NK-92 treated with Interleukin-12 subunit alpha and Interleukin-12 subunit beta, amount 100 ng/mL, for 24 hours (cell line): ENCODE measurements at places on chromosomes 7 and 10.

GRCh38 chr10:24821986-24822385 lies 98.3 kb upstream of the ARHGAP21 start:
- DNase-seq, result no peak

DNA sequence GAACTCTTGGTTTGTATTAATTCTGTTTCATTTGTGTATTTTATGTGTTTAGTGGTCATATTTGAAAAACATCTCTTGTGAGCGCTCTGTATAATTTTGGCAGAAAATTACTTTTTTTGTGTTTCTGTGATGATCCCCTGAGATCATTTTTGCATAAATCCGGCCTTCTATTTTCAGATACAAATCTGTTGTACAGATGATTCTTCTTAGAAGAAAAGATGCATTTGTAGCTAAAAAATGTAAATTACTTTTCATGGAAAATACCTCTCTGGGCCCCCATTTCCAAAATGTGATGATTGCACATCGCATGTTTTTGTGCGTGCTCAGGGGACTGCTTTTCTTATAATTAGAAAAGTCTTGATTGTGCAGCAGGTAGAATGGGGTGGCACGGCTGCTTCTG lies 395.4 kb downstream of the LRMDA start:
- DNase-seq, result no peak

GRCh38 chr10:110455446-110455845 lies 42.3 kb upstream of the DUSP5 start:
- peak; percentile 45 for DNase-seq

DNA sequence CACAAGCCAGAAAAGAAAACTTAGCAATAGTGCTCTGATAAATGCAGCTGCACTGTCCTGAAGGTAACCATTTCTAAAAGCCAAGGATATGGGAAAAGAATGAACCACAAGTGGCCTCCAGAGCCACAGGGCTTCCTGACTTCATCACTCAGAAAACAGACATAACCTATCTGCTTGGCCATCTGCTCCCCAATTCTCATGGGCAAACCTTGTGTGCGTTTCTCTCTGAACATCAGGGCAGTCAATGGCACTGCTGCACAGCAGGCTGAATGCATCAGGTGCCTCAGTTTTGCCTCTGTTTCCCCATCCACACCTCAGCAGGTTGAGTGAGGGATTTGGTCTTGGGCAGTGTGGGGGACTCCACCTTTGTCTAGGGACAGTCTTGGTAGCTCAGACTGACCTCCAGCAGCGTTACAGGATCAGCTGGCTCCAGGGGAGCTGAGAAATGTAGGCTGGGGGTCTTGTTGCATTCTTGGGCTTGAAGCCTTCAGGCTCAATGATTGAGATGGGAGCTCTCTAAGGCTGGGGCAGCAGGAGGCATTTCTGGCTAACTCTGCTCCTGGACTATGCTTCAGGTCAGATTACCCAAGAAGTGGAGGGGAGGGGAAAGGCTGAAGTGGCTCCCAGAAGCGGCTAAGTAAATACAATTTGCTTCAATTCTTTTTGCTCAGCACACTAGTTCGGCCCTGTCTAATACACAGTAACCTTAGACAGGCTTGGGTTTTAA lies 23.6 kb upstream of the PDLIM1 start:
- DNase-seq, result no peak

GRCh38 chr10:121942749-121943416 lies 15.1 kb upstream of the ATE1 start:
- no peak for DNase-seq

GRCh38 chr10:84371944-84372343 lies 43.6 kb downstream of the CCSER2 start:
- DNase-seq, result no peak

DNA sequence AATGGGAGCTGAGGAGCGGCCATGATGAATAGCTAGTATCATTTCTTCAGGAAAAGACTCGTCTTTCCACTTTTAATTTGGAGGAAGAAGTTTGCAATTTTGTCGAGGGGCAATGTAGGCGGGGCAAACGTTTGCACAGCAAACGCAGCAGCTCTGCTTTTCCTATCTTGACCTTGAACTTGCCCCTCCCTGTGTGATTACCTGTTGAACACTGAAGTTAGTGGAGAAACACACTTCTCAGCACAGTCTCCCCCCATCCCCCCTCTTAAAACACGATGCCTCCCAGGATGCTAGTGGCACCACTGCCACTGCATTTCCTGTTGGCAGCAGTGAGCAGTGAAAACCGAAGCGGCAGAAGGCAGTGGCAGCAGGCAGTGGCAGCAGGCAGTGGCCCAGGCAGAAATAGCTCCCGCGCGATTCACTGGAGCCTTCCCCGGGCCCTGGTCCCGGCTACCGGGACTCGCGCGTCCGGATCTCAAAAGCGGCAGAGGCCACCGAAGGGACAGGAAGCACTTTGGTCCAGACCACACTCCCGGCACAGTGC lies at the start of gene EPDR1:
Gene EPDR1 (plus strand): TSS at position 336 of the 544 bp plus-strand sequence. CDS start 300 bp downstream, outside the sequence.
- no peak for DNase-seq

GRCh38 chr7:41219276-41219675 lies 483.6 kb downstream of the INHBA start:
- no peak for DNase-seq

GRCh38 chr7:108480311-108480710 lies 24.1 kb upstream of the NRCAM start:
- DNase-seq, result no peak

GRCh38 chr7:97973206-97973658 lies 16.8 kb downstream of the OCM2 start:
- DNase-seq, result no peak

DNA sequence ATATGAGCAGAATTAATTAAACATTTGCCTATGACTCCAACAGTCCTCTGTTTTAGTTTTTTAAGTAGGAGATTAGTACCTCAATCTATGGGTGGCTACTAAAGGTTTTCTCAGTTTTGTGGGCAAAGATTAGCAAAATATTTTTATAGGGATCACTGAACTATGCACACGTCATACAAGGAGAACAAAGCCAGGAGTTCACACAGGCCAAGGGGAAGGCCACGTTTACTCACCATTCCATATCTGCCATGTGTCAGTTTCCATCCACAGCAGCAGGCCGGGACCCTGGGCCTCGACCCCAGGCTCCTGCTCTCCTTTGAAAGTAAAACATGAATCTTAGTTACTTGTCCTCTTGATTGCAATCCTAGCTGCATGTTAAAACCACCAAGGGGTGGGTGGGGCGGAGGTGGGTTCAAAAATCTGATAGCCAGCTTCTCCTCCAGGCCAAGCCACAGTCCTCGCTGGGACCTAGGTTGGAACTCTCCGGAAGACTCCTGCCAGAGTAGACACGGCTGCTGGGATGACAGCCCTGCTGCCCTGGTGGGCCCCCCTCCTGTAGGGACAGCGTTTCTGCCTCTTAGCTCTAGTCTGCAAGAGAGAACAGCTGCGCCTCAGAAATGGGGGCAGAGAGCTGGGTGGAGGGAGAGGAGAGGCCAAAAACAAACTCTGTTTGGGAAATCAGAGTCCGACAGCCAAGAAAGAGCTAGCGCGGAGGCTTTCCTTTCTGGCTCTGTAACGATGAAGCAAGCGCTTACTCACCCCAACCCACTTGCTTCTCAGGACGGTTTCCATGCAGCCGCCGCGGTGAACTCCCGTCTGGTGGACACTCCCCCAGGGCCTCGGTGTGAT lies 35.6 kb downstream of the PITRM1 start:
- DNase-seq, result no peak

DNA sequence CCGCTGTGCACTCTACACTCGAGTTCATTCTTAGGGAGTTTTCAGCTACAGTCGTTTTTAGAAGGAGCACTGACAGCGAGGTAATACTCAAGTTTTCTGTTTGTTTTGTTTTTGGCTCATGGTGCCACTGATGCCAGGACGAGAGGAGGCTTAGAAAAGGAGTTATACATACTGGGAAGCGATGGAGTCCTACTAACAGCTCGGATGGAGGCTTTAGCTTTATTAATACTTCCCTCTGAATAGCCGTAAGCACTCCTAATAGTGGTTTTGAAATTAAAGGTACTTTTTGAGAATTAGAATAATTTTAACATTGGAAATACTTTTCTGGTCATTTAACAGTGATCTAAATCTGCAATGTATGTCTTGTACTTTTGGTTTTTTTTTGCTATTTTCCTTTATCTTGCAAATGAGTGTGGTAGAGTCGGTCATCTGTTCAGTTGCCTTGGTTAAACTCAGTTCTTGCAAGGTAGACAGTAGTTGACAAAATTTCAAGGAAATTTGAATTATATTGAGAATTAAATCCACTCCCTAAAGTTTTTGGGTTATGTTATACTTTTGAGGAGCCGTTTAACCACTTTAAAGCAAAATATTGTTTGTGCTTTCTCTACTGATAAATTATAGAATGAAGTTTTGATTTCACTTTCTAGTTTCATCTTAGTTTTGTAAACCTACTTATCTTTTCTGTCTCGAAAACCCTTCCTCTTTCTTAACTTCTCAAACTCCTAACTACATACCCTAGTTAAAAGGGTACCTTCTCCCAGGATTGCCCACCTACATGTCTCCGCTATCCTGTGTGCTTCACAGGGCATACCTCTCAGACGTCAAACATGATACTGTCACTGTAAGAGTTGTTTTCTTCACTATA lies 1.5 kb downstream of the HBP1 start:
- DNase-seq, result no peak

DNA sequence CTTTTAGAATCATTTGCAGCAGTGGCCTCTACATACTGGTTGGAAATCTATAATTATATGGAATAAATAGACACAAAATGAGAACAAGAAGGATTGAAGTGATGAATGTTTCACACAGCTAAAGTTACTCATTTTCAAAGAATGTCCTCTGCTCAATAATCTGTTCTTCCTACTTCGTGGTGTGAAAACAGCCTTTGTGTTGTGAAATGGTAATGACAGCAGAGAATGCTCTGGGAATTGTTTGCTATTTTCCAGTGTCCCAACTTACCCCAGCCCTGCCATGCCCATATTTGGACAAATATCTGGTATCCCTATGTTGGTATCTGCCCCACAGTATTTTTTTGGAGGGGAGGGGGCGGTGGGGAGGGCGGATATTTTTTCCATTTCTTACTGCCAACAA lies 130.4 kb downstream of the GLI3 start:
- DNase-seq, result no peak

DNA sequence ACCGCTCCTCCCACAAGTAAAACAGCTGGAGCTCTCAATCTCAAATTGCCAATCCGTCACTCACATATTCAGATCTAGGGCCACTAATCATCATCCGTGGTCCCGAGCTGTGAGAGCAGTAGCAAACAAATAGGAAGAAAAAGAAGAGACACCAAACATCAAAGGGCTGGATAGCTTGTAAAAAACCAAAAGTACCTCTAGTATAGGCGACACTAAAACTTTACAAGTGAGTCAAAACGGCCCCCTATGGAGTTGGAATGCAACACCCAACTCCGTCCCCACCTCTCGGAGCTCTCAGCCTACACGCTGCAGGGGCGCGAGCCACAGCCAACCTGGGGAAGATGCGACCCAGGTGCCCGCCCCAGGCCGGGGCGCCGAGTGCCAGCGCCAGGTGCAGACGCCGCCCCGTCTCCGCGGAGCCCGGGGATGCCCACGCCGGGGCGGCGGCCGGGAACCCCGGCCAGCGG lies 581 bp downstream of the FAM3C start:
- peak; percentile 80 for DNase-seq

GRCh38 chr10:47311932-47312662 lies 10.2 kb upstream of the GDF2 start:
- DNase-seq, result peak; percentile 27

DNA sequence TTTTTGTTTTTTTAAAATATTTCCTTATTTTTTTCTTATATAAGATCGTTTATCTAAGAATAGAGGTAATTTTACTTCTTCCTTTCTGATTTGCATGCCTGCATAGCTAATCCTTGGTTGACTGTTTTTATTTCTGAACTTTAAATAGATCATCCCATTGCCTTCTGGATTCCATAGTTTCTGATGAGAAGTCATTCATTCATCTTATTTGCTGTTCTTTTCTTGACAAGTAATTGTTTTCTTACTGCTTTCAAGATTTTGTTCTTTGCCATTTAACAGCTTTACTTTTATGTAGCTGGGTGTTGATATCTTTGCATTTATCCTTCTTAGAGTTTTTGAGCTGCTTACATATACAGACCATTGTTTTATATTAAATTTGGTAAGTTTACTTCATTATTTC lies 437.9 kb downstream of the SDK1 start:
- DNase-seq, result no peak

- DNase-seq, result no peak
Observed at GRCh38 chr7:150954201-150954985, 23.7 kb downstream of the KCNH2 start.

DNA sequence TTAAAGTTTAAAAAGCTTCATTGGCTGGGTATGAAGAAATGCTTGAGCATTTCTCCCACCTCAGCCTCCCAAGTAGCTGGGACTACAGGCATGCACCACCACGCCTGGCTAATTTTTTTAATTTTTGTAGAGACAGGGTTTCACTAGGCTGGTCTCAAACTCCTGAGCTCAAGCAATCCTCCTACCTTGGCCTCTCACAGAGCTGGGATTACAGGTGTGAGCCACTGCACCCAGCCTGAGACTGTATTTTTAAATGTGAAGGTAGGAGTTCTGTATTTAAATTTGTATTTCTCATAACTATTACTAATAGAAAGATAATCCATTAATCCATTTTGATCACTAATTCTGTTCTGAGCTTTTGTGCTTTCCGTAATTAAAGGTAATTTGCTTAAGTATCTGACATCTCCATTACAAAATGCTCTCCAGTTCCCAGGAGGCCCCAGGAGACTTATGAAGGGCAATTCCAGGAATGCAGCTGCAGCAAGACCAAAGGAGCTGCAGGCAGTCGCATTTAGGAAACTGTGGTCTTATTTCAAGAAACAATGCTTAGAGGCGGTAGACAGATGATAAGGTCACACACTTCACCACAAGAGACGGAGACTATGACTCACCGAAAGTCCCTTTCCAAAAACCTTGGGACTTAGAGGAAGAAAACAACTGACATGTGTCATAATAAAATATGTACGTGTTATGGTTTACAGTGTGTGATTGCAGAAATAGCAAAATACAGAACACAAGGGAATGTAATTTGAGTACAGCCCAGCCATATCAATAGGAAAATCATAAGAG lies 23.3 kb downstream of the YAE1 start:
- peak; percentile 33 for DNase-seq

GRCh38 chr10:6279540-6280267 lies 77.0 kb downstream of the PFKFB3 start:
- DNase-seq, result no peak

DNA sequence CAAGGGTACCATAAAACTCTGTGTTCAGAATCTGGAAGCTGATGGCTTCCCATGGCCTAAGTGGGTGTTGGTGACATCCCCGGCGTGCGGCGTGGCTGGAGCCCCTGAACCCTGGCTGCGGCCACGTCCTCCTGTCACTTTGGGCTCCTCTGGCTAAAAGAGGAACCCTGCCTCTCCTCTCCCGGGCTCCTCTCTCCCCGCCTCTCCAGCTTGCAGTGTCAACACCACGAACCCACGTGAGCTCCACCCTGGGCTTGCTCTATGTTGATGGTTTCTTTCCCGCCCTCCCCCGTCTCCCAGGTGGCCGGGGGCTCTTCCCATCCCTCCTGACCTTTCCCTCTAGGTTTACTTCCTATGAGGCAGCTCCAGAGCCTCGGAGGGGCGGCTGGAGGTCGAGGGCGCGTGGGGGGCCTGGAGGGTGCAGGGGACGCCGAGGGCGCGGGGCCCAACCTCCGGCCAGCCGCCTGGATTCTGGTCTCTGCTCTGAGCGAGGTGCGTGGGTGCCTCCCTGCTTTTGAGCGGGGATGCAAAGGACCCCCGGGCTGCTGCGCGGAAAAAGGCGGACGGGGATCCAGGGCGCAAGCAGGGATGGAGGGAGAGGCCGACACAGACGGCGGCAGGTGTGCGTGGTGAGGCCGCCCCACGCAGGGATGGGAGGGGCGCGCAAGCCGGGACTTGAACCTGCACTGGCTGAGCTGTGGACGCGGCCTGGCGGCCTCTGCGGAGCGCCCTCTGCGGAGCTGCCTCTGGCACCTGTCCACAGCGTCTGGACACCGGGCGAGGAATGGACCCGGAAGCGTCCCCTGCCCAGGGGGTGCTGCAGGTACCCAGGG lies 115.5 kb upstream of the DIP2C start:
- no peak for DNase-seq

GRCh38 chr10:112535531-112535951 lies 88.5 kb downstream of the VTI1A start:
- no peak for DNase-seq
